ENCODE measurements at places on chromosomes 13 and 19.

DNA sequence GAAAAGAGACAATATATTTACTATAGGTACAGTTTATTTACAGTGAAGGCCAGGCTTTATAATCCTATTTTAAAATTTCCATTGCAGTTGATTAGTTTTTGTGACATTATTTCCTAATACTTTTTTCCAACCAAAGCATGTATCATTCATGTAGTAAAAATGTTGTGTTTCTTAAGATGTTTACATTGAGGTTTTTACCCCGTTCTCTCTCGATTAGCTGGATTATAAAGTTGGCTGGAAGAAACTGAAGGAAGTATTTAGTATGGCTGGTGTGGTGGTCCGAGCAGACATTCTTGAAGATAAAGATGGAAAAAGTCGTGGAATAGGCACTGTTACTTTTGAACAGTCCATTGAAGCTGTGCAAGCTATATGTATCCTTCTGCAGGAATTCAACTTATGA, 21.2 kb downstream of the HNRNPM start:
- peak; percentile 46 for DNase-seq

DNA sequence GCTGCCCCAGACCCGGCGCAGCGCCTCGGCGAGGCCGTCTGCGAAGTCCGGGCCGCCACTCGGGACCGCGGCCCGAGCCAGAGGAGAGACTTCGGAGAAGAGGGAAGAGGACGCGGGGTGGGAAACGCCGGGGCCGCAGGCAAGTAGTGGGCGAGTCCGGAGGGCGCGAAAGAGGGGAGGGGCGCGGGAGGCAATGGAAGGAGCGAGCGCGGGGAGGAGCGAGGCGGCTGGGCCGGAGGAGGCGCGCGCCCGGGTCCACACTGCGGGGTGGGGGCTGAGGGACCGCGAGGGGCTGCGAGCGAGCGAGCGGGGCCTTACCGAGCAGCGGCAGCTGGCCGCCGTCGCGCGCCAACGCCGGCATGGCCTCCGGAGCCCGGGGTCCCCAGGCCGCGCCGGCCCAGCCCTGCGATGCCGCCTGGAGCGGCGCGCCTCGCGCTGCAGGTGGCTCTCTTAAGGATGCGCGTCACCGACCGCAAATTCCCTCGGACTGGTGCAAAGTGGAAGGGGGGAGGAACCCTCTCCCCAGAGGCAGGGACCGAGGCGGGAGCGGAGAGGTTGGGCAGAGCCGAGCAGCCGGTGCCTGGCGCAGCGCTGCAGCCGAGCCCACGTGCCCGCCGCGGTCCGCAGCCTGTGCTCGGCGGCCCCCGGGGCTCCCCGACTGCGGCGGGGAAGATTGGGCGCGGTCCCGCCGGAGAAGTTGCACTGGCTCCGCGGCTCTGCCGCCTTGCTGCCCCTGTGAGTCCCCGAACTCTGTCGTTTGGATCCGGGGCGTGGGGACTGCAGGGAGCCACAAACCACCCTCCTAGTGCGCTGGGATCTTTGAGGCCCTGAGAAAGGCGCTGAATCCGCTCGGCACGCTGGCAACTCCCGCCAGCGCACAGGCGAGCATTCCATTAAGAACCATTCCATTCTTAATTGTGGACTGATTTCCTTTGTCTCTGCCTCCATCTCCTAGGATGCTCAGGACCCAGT, at the start of gene FLT3:
Gene FLT3, minus strand, starts transcription at position 427 of the 972 bp plus-strand sequence. Its CDS starts 66 bp downstream, at position 361.
- peak; percentile 16 for DNase-seq

DNA sequence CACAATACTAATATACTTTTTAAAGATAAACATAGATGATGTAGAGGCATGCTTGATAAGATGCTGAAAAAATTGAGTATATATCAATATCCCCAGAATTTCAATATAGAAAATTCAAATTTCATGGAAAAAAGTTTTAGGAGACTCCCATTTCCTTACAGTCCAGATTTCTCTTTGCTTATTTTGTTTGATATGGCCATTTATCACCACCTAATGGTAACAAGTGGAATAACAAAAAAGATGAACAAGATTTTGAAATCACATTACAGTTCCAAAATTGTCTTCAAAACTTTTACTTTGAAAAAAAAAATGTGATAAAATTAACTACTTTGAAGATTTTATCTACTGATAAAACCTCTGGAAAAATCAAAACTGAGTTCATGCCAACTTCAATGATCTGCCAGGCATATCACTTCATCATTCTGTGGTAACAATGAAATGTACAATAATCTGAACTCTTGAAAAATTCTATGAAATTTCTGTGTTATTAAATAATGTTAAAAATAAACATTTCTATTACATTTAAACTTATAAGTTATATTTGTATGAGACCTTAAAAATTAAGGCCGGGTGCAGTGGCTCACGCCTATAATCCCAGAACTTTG, 17.5 kb downstream of the MIPEP start:
- DNase-seq, result peak; percentile 37

DNA sequence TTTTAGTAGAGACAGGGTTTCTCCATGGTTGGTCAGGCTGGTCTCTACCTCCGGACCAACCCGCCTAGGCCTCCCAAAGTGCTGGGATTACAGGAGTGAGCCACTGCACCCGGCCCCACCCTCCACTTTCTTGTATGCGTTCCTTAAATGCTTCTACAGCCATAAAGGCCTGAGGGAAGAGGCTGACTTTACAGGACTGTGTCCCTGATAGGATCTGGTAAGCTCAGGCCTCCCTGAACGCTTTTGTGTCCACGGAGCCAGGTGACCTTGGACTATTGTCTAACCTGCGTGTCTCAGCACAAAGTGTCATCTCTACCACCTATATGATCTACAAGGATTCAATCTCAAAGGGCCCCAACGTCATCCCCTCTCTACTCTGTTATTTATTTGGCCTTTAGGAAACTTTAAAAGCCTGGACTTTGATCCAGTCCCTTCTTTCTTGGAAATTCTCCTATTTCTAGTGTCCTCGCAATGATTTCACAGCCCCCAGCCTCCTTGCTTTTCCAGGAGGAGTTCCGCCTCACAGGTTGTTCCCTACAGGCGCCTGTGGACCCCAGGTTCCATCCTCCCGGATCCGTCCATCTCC, 701 bp downstream of the ZNF552 start:
- DNase-seq, result no peak

GRCh38 chr19:45643024-45643926, 4.1 kb upstream of the EML2 start:
- peak; percentile 88 for DNase-seq

- DNase-seq, result no peak
These were observed 274.5 kb downstream of the LMO7 start for GRCh38 chr13:75910591-75910990.

- no peak for DNase-seq
These were observed 154.1 kb downstream of the OLFM4 start for GRCh38 chr13:53182724-53183123.

DNA sequence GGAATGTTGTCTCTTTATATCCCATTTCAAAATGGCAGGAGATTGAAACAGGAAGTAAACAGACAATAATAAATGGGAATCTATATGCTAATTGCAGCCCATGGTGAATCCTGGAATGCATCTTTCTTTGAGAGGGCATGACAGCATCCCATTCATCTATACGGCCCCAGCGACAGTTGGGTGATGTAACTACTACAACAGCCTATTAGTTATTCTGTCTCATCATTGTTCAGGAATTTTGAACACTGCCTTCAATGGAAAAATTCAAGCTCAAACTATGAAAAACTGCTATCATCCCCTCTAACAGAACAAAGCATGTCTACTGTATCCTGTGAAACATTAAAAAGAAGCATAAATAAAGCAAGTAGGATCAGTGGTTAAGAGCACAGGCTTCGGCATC, 262.1 kb downstream of the DCT start:
- no peak for DNase-seq

- no peak for DNase-seq
These were observed 27.8 kb upstream of the CASP14 start for GRCh38 chr19:15021286-15022007.

DNA sequence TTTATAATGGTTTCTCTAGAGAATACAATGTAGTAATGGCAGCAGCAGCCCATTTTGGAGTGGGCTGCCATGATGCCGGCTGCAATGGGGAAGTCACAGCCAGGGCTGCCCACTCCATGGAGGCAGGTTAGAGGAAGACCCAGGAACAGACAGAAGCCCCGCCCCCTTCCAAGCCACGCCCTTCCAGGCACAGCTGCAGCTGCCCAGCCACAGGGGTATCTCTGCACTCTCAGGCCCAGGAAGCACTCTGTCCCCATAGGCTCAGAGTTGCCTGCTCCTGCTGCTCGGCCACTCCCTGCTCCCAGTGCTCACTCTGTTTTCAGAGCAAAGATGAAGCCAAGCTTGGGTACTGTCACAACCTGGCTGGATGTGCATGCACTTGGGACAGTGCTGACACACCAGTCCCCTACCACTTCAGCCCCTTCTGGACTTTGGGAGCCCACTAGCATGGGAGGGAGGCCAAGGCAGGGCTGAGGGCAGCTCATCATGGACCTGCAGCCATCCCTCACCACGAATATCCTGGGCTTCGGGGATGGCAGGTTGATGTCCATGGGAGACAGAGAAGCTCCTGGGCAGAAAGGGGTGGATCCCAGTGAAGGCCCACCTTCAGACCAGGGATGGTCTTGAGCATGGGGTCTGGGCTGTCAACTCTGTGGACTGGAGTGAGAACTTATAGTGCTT, 1224.2 kb downstream of the SLITRK5 start:
- DNase-seq, result no peak

DNA sequence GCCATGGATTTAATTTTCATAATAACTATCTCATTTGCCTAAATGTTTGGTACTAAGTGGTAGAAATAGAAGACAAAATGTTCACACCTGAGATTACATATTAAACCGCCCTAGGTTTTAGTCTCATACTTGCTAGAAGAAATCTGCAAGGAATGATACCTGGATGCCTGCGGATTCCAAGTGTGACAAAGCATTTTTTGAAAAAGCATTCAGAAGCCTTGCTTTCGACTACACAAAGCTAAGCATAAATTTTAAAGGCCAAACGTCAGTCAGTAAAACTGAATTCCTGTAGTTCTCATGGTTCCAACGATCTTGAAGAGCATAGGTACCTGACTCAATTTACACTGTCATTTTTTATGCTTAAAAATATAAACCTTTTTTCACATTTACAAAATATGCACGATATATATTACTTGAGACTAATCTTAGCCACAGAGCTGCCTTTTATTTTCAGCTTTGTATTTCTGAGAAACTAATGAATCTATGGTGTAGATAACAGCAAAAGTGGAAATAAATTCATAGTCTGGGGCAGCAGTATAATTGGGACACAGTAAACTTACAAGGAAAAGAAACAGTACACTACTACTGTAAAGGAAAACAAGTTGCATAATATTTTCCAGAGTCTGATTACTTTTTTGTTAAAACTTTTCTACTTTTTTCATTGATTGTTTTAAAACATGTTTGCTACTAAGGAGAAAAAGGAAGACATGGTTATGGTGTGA, 1.2 kb upstream of the LRRC63 start:
- no peak for DNase-seq

GRCh38 chr13:98199480-98199879, 22.4 kb upstream of the RNF113B start:
- no peak for DNase-seq

DNA sequence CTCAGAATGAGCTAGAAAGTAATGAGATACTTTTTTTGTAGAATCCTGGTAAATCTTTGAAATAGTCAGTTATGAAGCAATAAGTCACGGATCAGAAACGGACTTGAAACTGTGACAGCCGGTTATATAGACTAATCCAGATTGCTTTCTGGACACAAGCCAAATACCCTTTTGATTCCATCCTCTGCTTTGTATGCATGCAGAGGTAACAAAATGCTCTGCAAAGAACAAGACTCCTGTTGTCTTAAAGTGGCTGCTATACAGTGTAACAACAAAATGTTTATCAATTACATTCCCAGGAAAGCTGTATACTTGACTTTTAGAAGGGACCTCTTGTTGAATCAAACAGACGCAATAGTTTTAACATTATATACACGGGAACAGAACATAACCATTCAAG, 66.5 kb upstream of the STARD13 start:
- DNase-seq, result no peak

DNA sequence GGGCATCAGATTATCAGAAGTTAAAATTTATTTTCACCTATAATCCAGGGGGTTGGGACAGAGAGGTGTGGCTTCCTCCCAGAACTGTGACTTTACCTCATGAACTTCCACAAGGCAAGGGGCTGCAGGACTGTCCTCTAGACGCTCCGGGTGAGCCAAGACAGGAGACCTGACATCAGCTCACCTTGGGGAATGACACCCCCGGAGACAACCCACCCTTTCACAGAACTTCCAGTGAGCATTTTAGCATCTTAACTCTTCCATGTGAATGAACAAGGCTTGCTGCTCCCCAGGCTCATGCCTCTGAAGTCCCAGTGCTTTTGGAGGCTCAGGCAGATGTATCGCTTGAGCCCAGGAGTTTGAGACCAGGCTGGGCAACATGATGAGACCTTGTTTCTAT, 29.4 kb upstream of the TFDP1 start:
- no peak for DNase-seq

GRCh38 chr13:69857183-69857821, 250.3 kb upstream of the ATXN8OS start:
- DNase-seq, result no peak

DNA sequence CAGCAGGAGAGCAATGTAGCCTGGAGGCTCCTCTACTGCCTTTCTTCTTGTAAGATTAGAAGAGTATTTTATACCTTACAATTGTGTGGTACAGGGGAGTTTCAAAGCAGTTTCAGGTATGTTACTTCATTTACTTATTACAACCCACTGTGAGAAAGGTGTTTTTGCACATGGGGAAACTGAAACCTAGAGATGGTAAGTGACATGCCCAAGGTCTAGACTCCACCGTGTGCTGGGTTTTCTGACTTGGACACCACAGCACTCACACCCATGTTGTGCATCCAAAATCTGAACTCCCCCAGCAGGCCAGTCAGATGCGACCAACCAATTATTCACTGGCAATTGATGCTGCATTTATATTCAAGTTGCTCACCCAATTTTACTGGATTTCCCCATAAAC, 22.8 kb downstream of the ERICH6B start:
- no peak for DNase-seq

DNA sequence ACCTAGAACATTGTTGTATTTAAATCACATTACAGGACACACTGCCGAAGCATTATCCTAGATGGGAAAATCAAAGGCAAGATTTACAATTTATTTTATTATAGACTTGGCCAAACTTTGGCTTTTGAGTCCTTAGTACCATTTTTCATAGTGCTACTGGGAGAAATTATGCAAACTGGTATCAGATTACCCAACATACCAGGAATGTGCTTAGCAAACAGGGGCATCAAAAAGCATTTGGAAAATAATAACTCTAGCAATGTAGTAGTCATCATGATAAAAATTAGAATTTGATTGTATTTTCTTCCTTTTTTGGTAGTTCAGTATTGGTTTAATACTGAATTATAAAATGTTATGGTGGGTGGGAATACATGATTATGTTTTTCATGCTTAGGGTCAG, 34.0 kb downstream of the GPC6 start:
- DNase-seq, result no peak

GRCh38 chr13:111429064-111429558, 108.7 kb downstream of the TEX29 start:
- DNase-seq, result peak; percentile 54

DNA sequence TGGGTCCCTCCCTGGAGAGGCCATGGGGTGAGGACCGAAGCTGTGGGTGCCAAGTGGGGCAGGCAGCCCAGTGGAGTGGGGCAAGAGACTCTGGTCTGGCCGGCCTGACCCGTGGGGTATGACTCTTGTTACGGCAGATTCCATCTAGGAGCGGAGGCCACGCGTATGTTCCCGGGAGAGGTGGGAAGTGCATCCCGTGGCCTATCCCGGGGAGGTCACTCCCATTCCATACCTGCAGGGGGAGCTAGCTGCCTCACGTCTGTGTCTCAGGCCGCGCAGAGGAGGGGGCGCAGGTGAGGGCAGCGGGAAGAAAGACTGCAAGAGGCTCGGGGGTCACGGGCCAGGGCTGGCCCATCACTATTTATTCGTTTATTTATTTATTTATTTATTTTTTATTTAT, 4.9 kb downstream of the CSNK1G2 start:
- DNase-seq, result peak; percentile 51

Data from hepatic stellate cell (primary cell).